ENCODE measurements at places on chromosomes 6 and 20. TPM values are rescaled to one million over a fixed set of nuclear protein-coding genes. Genes with fewer than 3 reads are reported as not detected.

- no peak for DNase-seq
Measured at GRCh38 chr20:47456952-47457724, 44.5 kb upstream of the NCOA3 start.

DNA sequence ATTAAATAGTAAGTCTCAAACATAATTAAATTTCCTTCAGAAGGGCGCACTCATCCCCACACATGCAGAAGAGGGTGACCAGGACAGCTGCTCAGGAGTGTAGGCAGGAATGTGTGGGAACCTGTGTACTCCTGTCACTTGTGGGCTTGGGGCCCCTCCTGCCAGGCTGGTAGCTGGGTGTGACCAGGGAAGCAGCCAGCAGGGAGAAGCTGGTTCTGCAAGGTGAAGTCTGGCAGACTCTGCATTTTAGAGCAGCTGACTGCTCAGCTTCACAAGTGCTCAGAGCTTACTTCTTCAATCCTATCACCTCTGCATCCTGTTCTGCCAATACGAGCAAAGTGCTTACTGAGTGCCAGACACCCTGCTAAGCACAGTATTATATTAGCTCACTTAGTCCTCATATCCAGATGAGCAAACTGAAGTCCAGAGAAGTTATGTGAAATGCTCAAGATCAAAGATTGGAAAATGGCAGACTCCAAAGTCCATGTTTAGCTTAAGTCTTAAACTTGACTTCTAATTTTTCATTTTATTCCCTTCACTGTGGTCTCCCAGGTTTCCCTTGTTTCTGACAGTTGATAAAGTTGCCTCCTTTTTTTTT lies 27.9 kb downstream of the ELMO2 start:
- DNase-seq = no peak

DNA sequence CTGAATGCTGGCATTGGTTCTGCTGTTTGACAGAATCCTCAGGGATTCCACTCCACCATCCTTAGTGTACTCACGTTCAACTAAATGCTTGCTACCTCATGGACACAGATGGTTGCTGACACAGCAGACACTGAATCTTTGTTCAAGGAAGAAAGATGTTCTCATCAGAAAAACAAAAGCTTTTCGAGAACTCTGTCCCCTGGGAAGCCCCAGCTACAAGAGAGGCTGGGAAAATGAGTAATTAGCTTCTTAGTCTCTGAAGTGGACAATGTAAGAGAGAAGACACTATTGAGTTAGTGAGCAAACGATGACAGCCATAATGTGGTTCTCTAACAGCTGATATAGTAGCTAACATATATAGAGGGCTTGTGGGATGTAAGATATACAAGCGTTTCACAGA lies 30.9 kb upstream of the ENPP5 start:
- DNase-seq = no peak

GRCh38 chr6:111456208-111456607 lies 26.8 kb downstream of the REV3L start:
- no peak for DNase-seq

GRCh38 chr6:16168121-16168520 lies 39.2 kb downstream of the MYLIP start:
- DNase-seq = no peak

GRCh38 chr6:169936355-169936975 lies 185.0 kb downstream of the ERMARD start:
- DNase-seq = no peak

GRCh38 chr20:40896814-40897700 lies 131.6 kb upstream of the TOP1 start:
- DNase-seq = no peak

GRCh38 chr20:41453010-41453950 lies 86.7 kb upstream of the EMILIN3 start:
- no peak for DNase-seq

DNA sequence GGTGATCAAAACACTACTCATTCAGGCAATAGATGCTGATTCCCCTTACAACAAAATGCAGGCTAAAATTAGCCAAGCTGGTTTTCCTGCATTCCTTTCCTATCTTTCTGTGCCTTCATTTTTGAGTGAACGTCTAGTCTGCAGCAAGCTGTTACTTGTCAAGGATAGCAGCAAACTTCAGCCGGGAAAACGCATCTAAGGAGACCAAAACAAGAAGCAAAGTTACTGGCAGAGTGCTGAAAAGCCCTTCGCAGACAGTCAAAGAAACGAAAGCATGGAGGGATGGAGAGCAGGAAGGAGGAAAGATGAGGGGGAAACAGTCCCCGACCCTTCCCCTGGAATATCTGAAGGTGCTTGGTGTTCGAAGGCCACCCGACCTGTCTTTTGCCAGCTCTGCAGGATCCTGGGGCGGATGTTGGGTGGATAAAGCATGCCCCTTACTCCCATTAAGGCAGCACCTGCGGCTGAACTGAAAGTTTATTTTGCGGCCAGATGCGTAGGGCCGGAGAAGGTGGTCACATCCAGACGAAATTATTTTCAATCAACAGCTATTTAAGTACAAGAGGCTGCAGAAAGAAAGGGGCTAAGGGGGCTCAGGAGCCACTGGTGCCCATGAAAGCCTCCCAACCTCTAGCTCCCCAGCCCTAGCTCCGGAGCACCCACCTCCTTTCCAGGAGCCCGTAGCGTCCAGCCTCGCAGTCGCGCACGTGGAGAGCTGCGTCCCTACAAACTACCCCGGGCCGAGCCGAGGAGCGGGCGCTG lies 538 bp downstream of the FERMT1 start:
- DNase-seq = no peak

DNA sequence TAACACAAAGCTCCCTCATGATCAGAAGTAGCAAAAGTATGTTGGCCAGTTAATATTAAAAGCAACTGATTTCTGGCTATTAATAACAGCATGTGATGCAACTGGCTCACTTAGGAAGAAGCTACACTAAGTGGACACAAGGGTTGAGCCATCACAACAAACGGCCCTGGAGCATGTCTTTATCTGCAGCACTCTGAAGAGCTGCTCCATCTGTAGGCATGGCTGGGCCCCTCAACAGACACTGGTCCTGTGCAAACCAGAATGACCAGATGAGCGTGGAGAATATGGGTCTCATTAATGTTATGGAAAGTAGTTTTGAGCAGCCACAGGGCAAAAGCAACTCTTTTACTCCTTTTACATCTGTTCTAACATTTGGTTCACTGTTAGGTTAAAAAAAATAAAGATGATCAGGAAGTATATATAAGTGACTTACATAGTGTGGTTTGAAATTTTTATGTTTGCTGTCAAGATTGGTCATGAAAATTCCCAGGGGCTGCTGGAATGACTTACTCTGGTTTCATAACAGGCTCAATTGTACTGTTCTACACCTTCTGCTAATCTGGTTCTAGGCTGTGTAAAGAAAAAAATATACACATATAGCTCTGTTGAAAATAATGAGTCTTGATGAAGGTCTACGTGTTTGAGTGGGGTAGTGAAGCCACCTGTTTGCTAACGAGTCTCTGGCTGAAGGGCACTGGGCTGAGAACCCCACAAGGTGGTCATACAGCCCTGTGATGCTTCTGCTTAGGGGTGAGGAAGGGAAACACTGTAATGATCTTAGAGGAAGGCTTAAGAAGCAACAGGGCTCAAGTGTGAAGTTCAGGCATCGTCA lies 58.1 kb downstream of the INSM1 start:
- no peak for DNase-seq

DNA sequence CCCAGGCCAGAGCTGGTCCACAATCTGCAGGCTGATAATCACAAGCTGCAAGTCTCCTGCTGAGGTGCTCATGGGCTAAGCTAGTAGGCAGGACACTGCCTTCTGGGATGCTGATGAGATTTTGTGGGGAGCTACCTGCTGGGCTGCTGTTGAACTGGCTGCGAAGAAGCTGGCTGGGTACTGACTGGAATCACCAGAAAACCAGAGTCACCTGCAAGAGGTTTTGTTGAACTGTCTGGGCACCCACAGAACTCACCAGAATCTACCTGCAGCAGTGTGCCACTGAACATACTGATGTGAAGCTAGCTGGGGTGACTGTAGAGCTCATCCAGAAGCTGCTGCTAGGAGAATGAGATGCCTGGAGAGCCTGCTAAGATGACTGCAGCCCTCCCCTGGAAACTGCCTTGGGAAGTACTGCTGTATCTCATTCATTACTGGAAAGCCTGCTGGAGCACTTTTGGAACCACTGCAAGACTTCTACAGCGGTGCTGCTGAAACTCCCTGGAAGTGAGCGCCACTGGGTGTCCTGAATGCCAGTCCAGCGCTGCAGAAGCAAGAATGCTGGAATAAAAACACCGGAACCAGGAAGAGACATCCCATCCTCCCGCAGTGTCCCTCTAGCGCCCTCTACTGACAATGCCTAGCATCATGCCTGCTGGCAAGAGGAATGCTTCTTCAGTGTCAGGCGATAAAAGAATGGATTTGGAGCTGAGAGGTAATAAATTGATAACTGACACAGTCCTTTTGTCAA lies 64.9 kb upstream of the ARHGAP18 start:
- peak; percentile 57 for DNase-seq

Gene WASF1
- 4.3 TPM for total RNA-seq

Gene TTLL9
- total RNA-seq = 5.9 TPM

Gene PRRT1
- 1.2 TPM for total RNA-seq

Gene SYCP2
- 3.5 TPM for total RNA-seq

All from lower lobe of right lung (tissue), 2 donors.